ENCODE measurements at places on chromosomes 13 and 19.

GRCh38 chr19:15247107-15248014 lies 15.1 kb upstream of the EPHX3 start:
- no peak for DNase-seq

DNA sequence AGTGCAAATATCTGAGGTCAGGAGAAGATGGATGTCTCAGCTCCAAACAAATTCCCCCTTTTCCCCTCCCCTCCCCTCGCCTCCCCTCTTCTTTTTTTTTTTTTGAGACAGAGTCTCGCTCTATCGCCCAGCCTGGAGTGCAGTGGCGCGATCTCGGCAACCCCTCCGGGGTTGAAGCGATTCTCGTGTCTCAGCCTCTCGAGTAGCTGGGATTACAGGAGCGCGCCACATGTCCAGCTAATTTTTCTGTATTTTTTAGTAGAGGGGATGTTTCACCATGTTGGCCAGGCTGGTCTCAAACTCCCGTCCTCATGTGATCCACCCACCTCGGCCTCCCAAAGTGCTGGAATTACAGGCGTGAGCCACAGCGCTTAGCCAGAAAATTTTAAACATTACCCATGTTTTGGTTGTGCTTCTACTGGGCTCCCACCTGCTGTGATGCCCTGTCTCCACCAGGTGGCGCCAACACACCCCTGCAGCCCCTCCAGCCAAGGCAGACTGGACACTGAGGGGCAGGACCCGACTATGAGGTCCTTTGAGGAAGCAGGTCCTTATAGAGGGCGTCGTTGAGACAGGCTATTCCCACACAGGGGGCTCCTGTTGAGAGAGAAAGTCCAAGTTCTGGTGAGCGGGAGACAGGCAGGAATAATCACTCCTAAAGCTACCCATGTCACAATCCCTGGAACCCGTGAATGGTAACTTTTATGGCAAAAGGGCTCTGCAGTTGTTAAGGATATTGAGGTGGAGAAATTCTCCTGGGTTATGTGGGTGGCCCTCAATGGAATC lies 6.3 kb downstream of the ERICH4 start:
- peak; percentile 91 for DNase-seq

DNA sequence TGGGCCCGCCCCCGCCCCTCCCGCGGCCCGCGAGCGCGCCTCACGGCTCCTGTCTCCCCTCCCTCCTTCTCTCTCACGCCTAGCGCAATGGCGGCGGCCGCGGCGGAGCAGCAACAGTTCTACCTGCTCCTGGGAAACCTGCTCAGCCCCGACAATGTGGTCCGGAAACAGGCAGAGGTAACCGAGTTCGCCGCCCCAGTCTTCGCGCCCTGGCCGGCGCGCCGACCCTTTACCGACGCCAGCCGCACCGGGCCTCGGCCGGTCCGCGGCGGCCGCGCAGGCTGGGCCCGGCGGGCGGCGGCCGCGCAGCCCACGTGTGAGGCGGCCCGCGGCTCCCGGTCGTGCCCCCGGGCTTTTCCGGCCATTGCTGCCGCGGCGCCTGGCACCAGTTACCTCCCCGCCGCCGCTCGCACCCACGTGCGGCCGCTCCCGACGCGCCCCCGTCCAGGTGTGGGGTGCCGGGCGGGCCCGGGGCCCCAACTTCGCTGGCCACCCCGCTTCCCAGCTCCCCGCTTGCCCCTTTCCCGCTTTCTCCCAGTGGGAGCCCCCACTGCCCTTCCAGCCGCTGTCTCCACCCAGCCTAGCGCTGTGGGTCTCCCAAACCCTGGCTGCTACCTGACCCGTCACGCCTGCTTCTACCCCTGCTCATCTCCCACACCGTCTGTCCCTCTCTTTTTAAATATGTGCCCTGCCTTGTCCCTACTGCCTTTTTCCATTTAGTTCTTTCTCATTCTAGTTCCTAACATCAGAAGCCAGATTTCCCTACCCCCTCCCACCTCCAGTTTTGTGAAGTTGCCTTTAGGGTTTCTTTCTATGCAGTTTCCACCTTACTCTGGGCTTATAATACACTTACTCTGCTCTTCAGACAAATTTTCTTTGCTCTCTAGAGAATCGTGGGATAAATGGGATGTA lies 23.4 kb downstream of the IPO5 start:
- peak; percentile 83 for DNase-seq

DNA sequence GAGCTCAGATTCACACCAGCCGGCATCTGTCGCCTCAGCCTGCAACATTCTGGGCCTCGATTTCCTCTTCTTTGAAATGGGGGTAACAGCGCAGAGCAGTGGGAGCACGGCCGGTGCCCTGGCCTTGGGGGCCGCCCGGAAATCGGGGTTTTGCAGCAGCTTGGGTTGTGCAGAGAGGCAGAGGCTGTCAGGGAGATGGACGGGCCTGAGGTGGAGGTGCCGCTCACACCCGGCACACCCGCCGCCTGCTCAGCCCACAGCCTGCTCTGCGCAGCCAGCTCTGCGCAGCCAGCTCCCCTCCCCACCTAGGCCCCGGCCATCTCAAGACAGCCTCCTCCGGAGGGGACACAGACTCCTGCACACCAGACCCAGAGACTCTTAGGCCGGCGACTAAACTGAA lies 10.6 kb downstream of the KLF2 start:
- DNase-seq = no peak

GRCh38 chr13:33259296-33259695 lies 26.3 kb downstream of the STARD13 start:
- no peak for DNase-seq

DNA sequence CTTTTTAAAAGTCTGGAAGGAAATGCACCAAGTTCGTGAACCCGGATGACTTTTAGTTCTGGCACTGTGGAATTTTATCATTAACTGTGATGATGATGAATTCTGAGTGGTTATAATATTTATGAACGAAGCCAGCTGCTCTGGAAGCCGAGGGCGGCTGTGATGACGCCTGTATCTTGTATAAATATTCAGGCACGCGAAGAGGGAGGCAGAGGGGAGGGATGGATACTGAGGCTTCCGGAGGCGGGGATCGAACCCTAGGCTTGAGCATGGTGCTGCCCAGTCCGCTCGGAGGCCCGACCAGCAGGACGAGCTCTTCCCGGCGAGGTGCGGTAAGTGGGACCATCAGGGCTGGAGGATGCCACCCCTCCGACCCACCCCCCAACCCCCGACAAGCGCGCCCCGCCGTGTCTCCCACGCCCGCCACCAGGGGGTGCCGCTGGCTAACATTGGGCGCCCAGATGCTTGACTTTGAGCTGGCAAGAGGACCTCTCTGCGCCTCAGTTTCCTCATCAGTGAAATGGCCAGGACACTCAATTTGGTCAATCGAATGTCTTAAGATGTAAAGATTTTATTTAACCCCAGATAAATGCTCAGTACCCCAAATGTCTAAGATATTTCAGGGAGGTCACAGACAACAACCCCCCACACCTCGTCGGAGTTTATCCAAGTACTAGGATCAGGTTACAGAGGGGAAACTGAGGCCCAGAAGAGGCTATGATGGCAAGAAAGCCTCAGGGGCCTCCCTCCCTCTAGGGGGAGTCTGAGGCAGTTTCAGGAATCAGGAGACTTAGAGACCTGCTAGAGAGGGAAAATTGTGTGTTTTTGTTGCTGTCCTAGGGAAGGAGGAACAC lies 4.5 kb upstream of the RAB3A start:
- peak; percentile 88 for DNase-seq

GRCh38 chr13:81224209-81224833 lies 883.4 kb upstream of the SPRY2 start:
- no peak for DNase-seq

- DNase-seq = no peak
Observed at GRCh38 chr19:2114218-2114617, 17.5 kb downstream of the IZUMO4 start.

DNA sequence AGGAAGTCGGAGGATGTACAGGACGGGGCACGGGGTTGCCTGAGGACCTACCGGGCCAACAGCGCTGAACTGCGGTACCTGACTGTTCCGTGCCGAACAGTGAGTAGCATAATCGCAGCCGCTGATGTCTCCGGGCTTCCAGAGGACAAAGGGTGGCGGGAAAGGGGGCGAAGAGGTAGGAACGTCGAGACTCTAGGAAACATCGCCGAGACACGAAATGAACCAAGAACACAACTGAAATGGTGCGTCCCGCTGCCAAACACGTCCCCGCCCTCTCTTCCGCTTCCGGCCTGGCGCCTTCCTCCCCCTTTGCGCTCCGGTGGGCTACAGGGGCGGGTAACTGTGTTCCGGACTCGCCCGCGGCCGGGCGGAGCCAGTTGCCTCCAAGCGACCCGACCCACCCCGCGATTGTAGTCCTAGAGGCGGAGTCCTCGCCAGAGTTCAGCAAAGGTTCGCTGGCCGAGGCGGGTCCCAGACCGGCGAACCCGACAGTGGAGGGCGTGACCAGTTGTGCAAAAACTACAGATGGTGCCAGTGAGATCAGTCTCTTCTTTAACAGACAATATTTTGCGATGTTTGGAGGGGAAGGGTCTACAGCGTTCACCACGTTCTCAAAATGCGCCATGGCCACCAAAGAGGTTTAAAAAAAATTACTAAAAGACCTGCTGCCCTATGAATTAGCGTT lies at the start of gene MRPS31:
TSS of gene MRPS31 (minus strand) at position 257 of the 685 bp plus-strand sequence. CDS start at position 203, 54 bp downstream.
- peak; percentile 99 for DNase-seq

GRCh38 chr19:11480715-11481533 lies at the start of gene ELAVL3:
TSS of gene ELAVL3 (minus strand) at chr19:11481046. CDS start at chr19:11480608, 438 bp downstream.
- no peak for DNase-seq
